ENCODE measurements at places on chromosomes 1 and 21. TPM values are rescaled to one million over a fixed set of nuclear protein-coding genes. Genes with fewer than 3 reads are reported as not detected.
A peak's percentile ranks its signal among the peaks of the same experiment; 100 is the strongest.

GRCh38 chr1:67159233-67159632 lies 7.0 kb upstream of the IL23R start:
- DNase-seq = no peak

MYBPH gene
- not detected for total RNA-seq

DNA sequence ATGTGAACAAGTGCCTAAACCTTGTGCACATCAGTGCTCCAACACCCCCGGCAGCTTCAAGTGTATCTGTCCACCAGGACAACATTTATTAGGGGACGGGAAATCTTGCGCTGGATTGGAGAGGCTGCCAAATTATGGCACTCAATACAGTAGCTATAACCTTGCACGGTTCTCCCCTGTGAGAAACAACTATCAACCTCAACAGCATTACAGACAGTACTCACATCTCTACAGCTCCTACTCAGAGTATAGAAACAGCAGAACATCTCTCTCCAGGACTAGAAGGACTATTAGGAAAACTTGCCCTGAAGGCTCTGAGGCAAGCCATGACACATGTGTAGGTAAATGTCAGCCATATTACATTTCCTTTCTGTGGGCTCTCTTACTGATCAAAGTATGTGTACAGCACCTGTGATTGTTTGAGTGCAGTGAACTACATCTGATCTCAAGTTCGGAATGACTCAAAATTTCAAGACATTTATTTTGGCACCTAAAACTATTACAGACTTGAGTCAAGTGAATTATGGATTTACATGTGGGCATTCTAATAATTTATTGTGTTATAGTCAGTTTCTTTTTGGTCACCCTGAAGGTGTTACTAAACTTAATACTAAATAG lies 196.5 kb downstream of the TPR start:
- DNase-seq = no peak

NUAK2 gene
- total RNA-seq = 1.2 TPM

ZNF678 gene
- total RNA-seq = 21.4 TPM

DNA sequence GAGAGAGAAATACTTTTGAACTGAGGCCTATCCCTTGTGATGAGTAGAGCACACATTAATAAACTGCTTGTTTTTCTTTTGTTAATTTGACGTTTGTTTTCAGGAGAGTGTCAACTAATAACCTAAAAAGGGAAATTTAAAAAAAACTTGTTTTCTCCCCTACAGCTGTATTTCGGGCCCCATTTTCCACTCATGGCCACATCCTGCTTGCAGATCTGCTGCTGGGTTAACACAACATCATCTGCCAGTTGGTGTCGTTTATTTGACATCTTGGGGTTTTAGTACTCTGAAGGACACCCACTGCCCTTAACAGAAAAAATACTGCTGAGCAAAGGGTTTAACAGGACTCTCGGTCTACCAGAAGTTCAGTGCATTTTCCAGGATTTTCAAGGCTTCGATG lies 848 bp upstream of the PYHIN1 start:
- no peak for DNase-seq

GRCh38 chr21:29125979-29126378 lies 4.5 kb upstream of the MAP3K7CL start:
- DNase-seq = no peak

GRCh38 chr1:57605933-57606332 lies 182.1 kb upstream of the DAB1 start:
- no peak for DNase-seq

GRCh38 chr1:26403656-26404055 lies 7.0 kb upstream of the LIN28A start:
- no peak for DNase-seq

GRCh38 chr1:16300436-16300835 lies 51.8 kb downstream of the FBXO42 start:
- DNase-seq = peak; percentile 59

DNA sequence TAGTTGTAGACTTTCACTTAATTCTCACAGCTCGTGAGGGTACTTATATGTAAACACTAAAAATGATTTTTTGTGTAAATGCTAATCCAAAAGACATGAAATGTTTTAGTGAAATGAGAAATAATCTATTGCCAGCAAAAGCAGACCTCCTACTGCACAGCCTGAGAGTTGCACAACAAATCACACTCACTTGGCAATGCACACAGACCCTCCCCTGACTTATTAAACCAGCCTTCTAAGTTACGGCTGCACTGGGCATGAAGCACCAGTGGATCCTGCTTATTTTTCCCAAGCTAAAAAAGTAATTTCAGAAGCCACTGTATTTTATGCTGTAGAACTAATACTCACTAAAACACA lies 10.3 kb downstream of the ERRFI1 start:
- peak; percentile 68 for DNase-seq

DNA sequence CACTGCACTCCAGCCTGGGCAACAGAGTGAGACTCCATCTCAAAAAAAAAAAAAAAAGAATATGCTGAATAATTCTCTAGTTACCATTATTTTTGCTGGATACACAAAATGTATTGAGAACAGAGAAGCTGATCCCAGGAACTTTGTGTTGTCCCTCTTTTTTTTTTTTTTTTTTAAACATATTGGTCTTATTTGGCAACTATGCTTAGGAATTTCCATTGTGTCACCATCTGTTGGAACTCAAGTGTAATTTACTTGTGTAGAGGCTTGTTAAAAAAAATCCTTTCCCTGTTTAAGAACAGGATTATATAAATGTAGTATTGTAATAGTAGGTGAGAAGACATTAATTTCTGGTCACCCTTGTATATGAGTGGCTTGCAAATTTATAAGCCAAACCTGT lies 28.6 kb downstream of the CAMSAP2 start:
- no peak for DNase-seq

GRCh38 chr1:223825767-223826748 lies 19.7 kb downstream of the TP53BP2 start:
- DNase-seq = no peak

ETNK2 gene
- 7.2 TPM for total RNA-seq

FAM163A gene
- total RNA-seq = 3.6 TPM

- no peak for DNase-seq
These were observed 1.4 kb downstream of the SLC9A1 start for GRCh38 chr1:27153549-27153886.

CYP2J2 gene
- 3.1 TPM for total RNA-seq

GRCh38 chr21:15688809-15689208 lies 41.0 kb upstream of the USP25 start:
- DNase-seq = no peak

GRCh38 chr21:33967086-33967571 lies 51.5 kb upstream of the ATP5PO start:
- DNase-seq = peak; percentile 59

LDLRAD1 gene
- total RNA-seq = 0.72 TPM

DNA sequence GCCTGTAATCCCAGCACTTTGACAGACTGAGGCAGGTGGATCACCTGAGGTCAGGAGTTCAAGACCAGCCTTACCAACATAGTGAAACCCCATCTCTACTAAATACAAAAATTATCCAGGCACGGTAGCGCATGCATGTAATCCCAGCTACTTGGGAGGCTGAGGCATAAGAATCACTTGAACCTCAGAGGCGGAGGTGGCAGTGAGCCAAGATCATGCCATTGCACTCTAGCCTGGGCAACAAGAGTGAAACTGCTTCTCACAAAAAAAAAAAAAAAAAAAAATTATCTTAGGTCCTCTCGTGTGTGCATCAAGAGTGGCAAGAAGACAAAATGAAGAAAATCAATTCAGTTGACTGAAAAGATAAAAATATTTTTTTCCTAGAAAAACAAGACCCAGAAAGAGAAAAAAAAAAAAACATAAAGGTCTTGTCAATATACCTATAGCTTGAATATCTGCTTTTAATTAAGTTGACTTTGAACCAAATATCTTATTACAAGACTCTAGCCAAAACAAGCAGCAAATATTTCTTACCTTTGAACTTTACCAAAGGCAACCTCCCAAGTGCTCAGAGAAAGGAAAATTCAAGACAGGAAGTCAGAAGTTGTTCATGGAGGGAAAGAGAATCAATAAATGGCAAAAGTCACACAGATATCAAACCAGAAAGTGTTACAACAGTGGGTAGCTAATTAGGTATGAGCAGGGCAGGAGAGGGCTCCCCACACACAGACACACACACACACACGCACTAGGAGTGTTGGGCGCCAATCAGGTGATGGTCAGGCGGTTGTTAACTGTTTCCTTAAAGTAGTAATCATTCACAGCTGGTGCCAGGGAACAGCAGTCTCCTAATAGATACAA lies 29.6 kb downstream of the ITLN2 start:
- DNase-seq = no peak

Data from umbilical cord (tissue), 2 donors.